ENCODE measurements at places on chromosomes 5 and 9.
A peak's percentile ranks its signal among the peaks of the same experiment; 100 is the strongest.

DNA sequence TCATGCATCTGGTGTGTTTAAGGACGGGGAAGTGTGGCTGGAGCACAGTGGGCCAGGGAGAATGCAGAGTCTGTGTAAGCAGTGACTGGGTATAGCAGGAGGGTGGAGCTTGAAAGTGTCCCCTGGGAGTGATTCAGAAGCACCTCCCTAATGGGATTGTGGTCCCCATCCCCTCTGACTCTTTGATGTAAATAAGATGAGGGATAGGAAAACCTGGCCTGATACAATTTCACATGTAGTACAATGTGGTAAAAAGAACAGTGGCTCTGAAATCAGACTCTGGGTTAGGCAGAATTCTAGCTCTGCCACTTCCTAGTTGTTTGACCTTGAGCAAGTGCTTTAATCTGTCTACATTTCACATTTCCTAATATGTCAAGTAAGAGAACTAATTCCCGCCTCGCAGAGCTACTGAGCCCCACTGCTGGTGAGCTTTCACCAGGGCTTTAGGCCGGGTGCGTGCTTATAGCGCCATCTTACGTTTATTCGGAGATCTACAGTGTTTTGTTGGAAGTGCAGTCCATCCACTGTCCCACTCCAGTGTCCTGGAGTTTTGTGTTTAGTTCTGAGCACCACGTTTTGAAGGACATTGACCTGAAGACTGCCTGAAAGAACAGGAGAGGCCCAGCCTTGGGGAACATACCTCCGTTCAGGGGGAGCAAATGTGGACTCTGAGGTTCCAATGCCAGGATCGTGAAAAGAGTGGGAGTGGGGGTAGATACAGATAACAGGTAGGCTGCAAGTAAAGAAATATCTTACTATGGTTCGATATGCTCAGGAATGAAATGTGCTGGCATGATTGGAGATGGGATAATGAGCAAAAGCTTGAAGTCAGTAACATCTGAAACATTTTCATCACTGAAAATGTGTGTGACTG is 51.2 kb upstream of the TESK1 start:
- peak; percentile 77 for DNase-seq

- DNase-seq, result no peak
Observed at GRCh38 chr5:150345716-150346115, 11.8 kb upstream of the TCOF1 start.

- no peak for DNase-seq
Observed at GRCh38 chr5:124136609-124137008, 609.8 kb downstream of the ZNF608 start.

- no peak for DNase-seq
Observed at GRCh38 chr5:35416217-35416988, 186.1 kb upstream of the PRLR start.

DNA sequence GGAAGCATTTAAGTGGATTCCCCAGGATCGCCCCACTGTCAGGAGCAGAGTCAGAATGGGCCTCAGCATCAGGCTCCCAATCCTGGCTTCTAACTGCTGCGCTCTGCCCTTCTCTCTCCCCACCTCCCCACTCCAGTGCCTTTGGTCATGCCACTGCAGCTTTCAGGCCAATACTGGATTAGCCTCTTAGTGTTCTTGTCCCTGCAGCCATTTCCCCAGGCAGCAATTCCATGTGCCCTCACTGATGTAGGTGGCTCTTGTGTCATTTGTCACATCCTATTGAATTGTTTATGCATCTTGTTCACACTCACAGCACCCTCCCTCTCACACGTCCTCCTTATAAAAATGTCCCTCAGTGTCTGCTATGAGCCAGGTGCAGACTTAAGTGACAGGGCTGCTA is 544.2 kb upstream of the DAP start:
- no peak for DNase-seq

DNA sequence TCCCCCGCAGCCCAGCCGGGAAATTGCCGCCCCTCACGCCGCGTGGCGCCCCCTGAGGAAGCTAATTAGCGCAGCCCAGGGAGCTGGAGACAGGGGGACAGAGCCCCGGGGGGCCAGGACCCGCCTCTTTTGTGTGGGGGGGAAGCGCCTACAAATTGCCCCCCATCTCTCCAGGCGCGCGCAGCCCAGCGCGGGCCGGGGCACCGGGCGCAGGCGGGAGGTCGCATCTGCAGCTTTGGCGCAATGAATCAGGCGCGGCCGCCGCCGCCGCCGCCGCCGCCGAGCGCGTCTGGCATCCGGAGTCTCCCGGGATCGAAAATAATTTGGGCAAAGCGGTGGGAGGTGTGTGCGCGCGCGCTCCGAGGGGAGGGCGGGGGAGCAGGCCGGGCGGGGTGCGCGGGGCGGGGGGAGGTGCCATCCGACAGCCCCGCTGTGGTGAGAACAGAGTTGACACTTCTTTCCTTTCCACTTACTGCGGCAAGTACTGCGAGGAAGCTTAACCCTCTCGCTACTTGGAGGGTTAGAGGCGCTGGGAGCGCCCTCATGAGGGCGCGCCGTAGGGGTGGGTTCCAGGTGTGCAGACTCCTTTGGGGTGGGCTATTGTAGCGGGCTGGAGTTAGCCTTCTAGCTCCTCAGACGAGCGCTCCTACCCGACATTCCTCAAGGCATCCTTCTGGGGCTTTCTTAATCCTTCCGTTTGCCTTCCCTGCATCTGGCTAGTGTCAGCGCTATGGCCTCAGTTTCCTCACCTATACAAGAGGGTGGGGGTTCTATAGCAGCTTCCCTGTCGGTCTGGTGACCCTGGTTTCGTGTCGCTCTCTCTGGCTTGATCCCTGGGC is 63.1 kb downstream of the CXXC5 start:
- peak; percentile 34 for DNase-seq
